ENCODE measurements at places on chromosomes 3 and 15. TPM values are rescaled to one million over a fixed set of nuclear protein-coding genes. Genes with fewer than 3 reads are reported as not detected.

TRPC1 gene
- total RNA-seq: 21.8 TPM

LRRC49 gene
- 11.4 TPM for total RNA-seq

DNA sequence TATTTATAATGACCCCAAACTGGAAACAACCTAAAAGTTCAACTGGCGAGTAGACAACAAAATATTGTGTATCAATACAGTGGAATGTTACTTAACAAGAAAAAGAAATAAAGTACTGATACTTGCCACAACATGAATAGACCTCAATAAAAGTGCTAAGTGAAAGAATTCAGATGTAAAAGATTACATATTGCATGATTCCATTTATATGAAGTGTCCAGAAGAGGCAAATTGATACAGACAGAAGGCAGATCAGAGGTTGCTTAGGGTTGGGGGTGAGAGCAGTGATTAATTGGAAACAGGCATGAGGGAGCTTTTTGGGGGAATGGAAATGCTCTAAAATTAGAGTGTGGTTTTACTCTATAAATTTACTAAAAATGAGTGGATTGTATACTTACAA, 183.3 kb downstream of the SATB1 start:
- DNase-seq: no peak

DNA sequence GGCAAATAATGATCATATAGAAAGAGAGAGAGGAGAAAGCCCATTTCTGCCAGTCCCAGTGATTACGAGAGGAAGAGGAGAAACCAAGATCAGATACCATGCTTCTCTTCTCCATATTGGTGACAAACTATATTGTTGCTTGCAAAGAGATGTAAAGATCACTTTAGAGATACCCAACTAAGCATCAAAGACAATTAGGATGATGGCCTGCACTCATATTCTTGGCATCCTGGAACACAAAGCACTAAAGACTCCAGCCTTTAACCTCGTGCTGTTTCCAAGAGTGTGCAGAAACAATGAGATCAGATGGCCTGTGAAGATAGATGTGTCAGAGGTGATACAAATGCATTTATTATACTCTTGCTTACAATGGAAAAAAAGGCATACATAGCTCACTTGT, 170.7 kb upstream of the TP63 start:
- no peak for DNase-seq

DNA sequence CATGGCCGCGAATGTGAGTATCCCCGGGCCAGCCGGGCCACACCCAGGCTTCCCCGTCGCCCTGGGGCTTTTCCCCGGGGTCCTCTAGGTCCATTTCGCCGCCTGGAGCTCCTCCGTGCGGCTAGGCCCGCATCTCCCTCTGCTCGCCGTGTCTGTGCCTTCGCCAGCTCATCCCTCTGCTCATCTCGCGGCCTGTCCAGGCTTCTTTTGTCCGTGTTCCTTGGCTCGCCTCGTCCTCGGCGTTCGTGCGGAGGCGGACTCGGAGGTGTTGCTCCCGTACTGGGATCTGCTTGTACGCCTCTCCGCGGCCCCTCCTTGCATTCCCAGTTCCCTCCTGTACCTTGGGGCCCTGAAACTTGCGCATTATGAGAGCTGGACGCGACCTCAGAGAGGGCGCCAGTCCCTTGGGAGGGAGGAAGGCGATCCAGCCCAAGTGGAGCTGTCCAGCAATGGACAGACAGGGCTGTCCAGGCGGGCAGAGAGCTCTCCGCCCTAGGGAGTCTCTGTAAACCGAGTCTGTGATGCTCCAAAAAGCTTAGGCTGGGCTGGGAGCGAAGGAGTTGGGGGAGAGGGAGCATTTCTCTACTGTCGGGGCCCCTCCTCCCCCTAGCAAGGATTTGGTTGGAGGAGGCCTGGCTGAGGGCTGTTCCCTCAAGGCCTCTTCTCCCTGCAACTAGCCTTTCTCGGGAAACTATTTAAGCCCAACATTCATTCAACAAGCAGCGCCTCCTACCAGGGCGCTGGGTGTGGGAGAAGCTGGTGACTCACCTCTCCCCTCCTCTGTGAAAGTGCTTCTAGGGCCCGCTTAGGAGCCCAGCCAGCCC, 553 bp downstream of the TMEM43 start:
- peak; percentile 33 for DNase-seq

- DNase-seq: no peak
Observed at GRCh38 chr3:26312816-26313215, 309.8 kb upstream of the LRRC3B start.

GRCh38 chr15:50907601-50908208, 778 bp upstream of the AP4E1 start:
- DNase-seq: no peak

GRCh38 chr15:78922527-78922926, 22.3 kb downstream of the CTSH start:
- DNase-seq: peak; percentile 56

DNA sequence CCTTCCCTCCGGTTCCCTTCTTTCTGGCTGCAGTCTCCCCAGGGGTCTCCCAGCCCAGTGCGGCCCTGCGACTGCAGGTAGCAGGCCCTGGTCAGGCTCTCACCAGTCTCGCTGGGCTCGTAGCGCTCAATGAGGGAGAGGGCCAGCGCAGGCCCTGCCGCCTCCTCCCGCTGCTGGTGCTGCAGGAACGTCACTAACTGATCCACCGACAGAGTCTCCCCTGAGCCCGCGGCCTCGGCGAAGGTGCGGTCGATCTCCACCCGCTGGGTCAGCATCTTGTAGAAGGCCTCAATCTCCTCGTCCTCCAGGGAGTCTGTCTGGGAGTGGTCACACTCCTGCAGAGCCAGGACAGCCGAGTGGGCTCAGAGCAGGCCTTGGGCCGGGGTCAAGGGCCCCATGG, 18.3 kb downstream of the PLCD1 start:
- no peak for DNase-seq

GRCh38 chr15:62447742-62448141, 282.7 kb upstream of the C2CD4B start:
- DNase-seq: no peak

DNA sequence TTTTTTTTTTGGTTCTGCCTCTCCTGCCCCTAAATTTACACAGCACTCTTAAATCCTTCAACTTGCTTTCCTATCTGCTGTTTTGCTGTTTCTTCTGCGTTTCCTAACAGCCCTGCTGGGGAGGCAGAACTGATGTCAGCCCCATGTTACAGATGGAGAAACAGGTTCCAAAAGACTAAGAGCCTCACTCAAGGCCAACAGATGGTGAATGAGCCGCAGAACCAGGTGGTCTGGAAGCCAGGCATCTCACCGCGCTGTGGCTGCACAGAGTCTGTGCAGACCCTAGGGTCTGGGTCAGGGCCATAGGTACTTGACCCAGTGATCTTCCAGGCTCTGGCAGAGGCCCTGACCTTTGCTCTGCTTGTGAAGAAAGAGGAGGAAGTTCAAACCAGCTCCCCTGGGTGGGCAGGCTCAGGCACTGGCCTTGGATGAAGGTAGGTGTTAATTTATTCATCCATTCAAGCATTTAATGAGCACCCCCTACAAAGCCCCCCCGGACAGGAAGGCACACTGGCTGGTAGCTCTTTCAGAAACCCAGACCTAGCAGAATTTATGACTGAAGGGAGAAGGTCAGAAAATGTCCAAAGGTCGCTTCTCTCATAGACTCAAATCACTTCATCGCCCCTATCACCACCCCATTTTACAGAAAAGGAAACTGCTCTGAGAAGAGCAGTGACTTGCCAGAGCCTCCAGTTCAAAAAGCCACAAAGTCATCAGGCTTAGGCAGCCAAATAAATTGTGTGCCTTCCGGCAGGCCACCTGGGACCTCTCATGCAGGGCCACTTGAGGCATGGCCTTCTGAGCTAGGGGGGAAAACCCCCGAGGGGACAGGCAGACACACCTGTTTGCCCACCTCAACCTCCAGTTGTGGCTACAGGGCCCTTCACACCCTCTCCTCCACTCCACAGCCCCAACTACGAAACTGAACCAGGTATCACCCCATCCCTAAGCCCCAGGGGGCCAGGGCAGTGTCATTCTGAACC, 2.7 kb downstream of the CHDH start:
- no peak for DNase-seq

GRCh38 chr15:96421178-96421601, 90.7 kb downstream of the NR2F2 start:
- DNase-seq: no peak

DNA sequence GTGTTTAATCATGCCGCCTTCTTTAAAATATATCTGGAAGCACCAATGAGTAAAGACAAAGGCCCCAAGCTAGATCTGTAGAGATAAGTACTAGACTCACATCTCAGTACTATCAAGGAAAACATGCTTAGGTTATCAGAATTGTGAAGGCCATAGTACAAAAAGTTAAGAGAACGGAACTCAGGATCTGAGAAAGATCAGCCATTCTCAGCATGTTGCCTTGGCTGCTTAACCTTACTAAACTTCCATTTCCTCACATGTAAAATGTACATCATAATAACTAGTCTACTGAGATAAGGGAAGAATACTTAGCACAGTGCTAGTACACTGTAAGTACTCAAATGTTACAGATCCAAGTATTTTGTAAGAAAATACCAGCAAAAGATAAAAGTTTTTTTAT, 7.6 kb downstream of the DNAJC19 start:
- no peak for DNase-seq

DNA sequence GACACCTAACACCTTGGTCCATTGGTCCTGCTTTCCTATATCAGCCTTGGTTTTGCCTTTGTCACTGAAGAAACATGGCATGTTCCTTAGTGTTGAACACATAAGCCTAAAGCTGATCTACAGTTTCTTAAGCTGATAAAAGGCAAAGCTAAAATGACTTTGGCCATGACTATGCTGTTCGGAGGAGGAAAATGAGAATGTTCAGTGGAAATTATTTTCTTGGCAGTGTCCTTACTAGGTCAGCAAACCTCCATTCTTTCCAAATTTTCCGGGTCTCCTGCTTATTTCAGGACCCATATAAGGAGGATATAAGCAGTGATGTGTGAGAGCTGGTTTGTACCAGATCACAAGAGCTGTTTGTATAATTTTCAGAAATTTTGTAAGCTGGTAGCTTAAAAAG, 832.9 kb upstream of the CFAP20DC start:
- DNase-seq: no peak

GRCh38 chr3:162719684-162720341, 1223.2 kb downstream of the OTOL1 start:
- DNase-seq: no peak

DNA sequence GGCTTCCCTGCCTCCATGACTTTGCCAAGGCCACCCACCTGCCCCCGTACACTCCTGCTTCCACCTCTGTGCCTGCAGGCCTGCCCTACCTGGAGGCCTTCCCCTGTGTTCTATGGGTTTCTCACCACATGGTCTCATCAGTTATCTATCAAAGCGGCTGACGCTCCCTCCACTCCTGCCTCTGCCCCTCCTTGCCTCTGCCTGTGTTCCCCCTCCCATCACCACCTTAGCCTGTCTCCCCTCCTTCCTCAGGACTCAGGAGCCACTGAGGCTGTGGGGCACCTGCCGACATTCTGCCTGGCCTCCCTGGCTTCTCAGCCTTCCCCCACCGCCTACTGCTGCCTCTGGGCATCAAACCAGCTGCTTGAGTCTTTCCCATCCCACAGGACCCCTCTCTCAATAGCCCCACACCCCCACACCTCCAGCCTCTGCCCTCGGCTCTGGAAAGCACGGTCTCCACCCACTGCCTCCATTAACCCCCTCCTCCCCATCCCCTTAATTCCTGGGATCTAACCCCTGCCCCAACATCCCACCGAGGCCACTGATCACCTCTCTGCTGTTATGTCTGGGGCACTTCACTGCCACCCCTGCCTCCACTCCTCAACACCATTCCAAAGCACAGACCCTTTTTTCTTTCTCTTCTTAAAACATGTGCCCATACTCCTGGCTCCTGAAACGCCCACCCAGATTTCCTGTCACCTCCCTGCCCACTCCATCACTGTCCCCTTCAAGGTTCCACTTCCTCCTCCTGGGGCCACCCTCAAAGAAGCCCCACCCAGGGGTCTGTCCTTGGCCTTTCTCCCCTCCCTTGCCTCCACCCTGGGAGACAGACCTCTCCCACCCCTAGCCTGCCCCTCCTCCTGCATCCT, 24.4 kb upstream of the CYP11A1 start:
- no peak for DNase-seq

DNA sequence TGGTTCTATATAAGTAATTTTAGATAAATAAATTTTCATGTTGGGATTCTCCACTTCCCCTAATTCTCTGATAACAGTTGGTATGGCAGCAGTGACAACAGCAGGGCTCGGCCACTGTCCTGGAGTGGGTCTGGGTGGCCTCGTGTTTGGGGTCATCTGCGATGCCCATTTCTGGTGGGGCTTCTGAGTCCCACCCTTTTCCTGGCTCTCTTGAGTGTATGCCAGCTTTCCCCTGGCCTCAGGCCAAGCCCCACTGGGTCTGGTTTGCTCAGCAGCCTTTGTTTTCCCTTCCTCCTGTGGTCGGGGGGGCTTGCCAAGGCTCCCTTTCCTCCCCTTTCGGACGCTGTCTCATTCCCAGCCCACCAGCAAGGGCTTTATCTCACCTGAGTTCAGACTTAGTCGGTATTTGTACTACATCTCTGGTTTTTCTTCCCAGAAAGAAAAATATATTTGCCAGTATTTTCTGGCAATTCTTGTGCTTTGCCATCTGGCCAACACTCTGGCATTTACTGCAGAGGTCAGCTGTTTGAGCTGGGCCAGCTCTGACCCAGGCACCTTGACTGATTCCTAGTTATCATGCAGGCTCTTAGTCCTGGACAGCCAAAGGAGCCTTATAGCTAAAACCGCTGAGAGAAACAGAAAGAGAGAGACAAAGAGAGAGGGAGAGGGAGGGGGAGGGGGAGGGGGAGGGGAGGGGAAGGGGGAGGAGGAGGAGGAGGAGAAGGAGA, 35.2 kb downstream of the MYZAP start:
- no peak for DNase-seq

DNA sequence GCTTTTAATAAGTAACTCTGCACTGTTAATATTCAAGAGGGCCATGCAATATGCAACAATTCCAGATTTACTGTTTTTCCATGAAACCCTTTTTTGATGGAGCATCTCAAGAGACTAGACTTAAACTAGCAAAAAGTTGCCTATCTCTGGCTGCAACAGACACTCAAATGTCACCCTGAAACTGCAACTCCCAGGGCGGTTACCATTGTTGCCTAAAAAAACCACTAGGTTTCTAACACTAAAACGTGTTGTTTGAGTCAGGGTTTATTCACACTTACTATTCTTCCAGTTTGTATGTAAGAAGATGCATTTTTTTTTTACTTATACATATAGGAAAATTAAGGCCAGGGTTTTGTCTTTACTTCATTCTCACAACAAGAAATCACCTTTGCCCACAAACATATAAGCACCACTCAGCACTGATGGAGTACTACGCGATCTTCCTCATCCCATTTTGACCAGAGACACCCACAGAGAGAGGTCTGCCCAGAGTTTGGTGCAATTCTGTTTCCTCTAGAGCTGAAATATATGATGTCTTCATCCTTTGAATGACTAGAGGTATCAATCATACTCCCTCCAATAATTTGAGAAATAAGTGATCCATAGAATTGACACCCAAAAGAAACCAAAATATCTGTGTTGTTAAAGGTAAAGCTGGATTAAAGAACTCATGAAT, 124.0 kb upstream of the SNTN start:
- DNase-seq: no peak

DNA sequence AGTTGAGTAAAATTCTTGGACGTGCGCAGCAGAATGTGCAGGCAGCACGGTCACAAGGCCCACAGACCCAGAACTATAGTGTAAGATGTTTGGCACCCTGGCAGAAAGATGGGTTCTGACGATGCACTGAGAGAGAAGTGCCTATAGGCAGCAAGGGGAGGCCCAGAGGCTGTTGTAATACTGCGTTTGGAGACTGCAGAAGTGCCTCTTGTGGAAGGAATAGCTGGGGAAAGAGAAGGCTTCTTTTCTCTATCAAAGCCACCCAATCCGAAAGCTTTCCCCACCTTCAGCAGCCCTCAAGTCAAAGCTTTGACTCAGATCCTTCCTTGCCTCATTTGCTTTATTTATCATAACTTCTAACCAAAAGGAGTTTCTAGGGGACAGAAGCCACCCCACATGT, 5.2 kb upstream of the SIN3A start:
- DNase-seq: no peak

GRCh38 chr3:121698901-121699300, 38.2 kb upstream of the HCLS1 start:
- DNase-seq: no peak
